ENCODE measurements at places on chromosomes 2 and 18. TPM values are rescaled to one million over a fixed set of nuclear protein-coding genes. Genes with fewer than 3 reads are reported as not detected.

MEP1B gene
- total RNA-seq = not detected

HOXD10 gene
- total RNA-seq = 7.5 TPM

ACTR3 gene
- total RNA-seq = 330 TPM

CHRNG gene
- total RNA-seq = not detected

TBC1D8 gene
- 32.7 TPM for total RNA-seq

MCEE gene
- total RNA-seq = 5.1 TPM

NPC1 gene
- total RNA-seq = 62.8 TPM

NGEF gene
- total RNA-seq = 0.53 TPM

UBXN2A gene
- total RNA-seq = 17.1 TPM

TUBA4B gene
- not detected for total RNA-seq

KCNJ3 gene
- not detected for total RNA-seq

MC5R gene
- total RNA-seq = not detected

NAT8 gene
- total RNA-seq = not detected

MGAT5 gene
- 37.0 TPM for total RNA-seq

MYCN gene
- total RNA-seq = 0.39 TPM

PROKR1 gene
- total RNA-seq = not detected

NT5C1B gene
- not detected for total RNA-seq

RAB27B gene
- total RNA-seq = under 0.01 TPM

UPP2 gene
- total RNA-seq = not detected

FNDC4 gene
- 20.3 TPM for total RNA-seq

ITGB6 gene
- not detected for total RNA-seq

SLC5A7 gene
- not detected for total RNA-seq

PRR30 gene
- not detected for total RNA-seq

SMPD4 gene
- 61.7 TPM for total RNA-seq

KATNAL2 gene
- 2.2 TPM for total RNA-seq

MDH1B gene
- total RNA-seq = not detected

ENOSF1 gene
- 19.4 TPM for total RNA-seq

LRP1B gene
- total RNA-seq = 0.20 TPM
